ENCODE measurements at places on chromosomes 11 and 22.

DNA sequence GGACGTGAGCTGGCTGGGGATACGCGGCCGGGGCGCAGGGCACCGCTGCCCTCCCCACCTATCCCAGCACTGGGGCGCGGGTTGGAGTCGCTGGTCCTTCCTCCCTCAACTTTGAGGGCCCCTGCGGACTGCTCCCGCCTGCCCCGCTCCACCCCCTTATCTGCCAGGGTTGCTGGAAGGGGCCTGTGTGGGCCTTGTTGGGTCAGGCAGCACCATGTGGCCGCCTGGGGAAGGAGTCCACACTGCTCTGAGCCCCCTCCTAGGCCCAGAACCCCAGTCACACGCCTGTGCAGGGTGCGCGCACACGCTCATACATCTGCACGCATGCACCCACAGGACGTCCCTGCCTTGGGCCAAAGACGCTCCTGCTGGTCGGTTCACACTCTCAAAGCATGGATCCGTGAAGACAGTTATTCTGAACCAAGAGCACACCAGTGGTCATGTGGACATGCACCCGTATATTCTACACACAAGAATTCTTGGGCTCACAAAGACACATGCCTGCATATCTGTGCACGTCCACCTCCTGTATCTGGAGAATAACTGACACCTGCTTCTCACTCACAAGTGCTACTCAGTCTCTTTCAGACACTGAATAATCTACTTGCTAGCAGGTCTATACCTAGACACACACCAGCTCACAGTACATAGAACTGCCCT lies 710 bp downstream of the TUB start:
- no peak for DNase-seq

DNA sequence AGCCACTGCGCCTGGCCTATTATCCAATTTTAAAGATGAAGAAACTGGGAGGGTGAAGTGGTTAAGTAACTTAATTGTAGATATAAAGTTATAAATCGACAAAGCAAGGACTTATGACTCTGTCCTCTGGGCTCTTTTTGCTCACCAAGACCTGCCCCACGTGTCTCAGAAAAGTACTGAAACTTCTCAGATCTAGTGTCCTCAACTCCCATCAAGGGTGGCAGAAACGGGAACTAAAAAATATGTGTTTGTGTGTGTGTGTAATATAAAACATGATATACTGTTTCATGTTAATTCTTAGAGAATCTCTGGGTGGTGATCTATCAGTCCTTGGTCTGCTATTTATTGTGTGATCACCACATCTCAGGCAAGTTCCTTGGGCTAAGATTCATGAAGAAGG lies 104.9 kb downstream of the GAB2 start:
- no peak for DNase-seq

DNA sequence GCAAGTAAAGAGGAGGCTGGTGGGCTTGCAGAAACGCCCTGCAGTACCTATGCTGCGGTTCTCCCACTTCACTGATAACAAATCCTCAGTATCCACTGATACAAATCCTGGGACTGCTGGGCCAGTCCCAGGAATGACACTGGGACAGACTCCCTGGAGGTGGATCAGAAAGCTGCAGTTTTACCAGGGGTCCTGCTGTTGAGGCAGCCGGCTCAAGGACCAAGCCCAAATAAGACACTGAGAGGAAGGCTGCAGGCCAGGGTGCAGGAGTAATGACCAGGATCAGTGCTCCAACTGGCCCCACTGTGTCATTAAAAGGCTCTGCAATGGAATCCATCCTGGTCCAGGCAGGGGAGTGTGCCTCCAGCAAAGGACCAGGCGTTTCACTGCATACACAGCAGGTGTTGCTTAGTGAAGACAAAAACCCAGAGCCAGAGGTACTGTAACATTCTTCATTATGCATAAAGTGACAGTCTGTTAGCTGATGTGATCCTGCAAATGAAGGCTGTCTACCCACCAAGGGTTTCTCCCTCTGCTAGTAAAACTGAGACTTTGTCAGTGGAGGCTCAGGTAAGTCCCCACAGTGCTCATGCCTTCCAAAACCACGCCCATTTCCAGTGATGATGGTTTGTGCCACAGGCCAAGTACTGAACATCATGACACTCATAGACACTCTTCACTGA lies 1.4 kb upstream of the C22orf39 start:
- no peak for DNase-seq

- no peak for DNase-seq
Observed at GRCh38 chr11:6124245-6124644, 16.8 kb downstream of the OR56B4 start.

DNA sequence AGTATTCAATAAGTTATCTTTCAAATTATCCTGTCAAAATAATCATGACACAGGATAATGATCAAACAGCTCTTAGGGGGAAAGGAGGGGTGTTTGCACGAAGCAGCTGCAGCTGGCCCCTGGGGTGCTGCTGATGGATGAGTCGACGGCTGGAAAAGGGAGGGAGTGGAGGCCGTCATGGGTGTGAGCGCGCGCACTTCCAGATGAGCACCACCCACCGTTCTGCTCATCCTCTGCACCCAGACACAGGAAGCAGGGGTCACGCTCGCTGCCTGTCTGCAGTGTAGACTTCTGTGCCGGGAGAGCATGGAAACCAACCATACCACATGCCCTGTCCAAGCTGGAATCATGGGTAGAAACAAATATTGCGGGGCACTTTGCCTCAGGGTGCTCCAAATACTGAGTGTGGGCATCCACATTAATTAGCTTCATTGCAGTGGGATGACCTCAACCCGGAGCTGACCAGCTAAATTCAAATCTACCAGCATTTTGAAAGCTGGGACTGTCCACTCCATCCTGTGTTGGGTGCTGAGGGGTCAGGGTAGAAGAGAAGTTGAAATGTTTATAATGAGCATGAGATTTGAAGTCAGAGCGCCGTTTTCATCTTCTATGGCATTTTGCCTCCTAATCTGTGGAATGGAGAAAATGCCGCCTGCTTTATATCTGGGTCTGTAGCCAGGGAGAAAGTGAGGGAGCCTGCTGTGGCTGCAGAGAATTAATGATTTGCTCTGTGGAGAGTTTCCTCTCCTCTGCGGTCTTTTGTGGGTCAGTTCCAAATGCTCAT lies 802.4 kb downstream of the TBC1D22A start:
- no peak for DNase-seq

DNA sequence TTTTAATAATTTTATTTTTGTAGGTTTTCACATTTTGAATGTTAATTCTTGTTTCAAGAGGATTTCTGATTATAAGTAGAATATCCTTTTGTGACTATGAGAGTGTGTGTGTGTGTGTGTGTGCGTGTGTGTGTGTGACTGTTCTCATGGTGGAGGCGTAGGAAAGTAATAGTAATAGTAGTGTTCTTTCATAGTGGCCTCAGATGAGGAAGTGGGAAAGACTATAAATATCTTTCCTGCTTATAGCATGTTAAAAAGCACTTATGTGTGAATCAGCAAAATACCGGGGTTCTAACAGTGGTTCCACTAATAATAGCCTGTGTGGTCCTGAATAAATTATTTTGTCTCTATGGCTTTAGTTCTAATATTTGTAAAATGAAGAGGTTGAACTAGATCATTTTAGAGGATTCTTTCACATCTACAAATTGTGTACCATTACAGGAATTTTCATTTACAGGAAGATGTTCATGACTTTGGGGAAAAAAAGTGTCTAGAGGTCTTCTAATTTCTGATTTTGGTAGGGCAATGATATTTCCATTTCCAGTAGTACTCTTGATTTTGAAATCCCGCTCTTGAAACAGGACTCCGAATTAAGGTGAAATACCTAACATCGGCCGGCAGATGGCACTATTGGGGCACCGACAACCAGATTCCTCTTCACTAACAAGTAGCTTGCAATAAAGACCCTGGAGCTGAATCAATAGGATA lies 29.9 kb upstream of the OR10G7 start:
- DNase-seq = peak; percentile 23

GRCh38 chr11:62001450-62002191 lies 34.2 kb upstream of the FTH1 start:
- DNase-seq = no peak

GRCh38 chr11:65861165-65861505 lies 902 bp downstream of the MUS81 start:
- DNase-seq = no peak

GRCh38 chr11:46242952-46243795 lies 34.3 kb upstream of the CREB3L1 start:
- DNase-seq = peak; percentile 82

DNA sequence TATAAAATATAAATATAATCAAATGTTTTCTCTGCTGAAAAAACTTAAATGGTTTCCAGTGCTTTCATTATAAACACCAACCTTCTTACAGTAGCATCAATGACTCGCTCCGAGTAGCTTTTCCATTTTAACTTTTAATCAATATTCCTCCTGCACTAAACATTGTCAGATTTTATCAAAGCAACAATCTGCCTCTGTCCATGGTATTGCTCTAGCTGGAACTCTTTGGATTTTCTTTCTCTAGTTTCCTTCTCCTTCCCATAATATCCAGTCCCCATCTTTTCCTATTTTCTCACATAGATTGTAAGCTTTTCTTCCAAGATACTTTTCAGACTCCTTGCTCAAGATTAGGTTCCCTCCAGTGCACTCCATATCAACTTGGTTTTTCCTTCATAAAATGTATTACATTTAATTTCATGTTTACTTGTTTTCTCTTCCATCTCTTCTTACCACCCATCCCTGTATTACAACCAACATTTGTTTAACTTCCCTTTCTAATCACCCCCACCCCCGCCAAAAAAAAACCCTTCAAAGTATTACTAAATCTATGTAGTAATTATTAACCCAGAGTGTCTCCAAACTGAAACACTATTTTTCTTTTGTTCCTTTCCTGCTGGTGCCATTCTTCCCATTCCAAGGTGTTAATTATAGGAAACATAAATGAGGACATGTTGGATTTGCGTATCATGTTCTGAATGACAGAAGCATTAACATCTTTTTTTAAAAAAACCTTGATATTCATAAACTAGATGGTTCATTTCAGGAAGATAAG lies 716.5 kb downstream of the NELL1 start:
- no peak for DNase-seq

DNA sequence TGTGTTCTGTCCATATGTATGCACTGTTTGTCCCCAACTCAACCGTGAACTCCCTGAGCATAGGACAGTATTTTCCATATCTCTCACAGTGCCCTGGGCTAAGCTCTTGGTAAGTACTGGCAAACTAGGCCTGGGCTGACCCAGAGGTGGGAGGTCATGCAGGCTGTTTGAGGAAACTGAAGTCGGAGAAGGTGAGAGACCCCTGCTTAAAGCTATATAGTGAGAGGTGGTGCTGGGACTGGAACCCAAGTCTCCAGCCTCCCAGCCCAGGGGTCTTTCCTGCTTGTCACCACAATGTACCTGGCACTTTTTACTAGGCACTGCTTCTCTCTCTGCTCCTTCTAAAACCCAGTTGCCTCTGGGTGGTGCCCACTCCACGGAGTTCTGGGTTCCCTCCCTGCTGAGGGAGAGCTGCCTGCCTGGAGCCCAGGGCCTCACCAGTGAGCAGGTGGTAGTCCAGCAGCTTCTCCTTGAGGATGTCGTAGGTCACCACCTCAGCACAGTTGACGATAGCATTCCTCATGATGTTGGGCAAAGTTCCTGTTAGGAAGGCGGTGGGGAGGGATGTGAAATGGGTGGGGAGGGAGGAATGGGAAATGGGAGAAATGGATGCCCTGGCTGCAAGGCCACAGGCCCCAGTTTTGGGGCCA lies 4.7 kb downstream of the UCP3 start:
- DNase-seq = no peak

DNA sequence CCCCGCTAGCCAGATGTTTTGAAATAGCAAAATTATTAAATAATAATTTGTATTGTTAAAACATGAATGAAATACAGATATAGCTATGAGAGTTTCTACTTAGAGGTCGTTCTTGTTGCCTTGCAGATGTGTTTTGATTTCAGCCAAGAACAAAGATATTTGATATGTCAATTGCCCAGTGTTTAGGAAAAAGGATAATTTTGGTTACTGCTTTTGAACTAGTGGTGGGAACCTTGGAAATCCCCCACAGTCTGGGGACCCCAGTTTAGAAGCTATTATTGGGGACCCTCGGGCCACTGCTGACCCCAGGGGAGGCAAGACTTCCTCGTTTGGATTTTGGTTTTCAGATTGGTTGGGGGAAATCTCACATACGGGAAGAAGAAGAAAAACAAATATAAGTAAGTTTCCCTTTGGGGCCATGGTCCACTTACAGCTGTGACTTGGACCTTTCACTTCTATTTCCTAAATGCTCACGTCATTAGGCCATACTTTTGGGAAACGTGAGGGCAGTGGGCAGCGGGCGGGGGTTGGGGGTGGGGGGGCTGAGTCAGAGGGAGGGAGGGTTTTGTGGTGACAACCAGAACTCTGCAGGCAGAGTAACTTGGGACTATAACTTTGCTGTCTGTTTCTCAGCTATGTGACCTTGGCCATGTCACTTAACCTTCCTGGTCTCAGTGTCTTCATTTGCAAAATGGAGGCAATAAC lies 37.0 kb downstream of the LDLRAD3 start:
- DNase-seq = no peak

DNA sequence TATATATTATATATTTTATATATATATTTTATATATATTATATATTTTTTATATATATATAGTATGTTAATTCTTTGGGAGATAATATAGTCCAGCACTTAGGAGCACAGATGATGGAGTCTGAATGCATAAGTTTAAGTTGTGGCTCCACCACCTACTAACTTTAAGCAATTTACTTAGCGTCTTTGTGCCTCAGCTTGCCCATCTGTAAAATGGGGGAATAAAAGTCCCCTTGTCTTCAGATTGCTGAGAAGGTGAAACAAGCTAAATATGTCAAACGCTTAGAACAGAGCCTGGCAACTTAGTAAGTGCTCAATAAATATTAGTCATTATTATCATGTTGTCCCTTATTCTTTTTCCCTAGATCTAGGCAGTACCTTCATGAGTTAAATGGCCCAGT lies 27.5 kb downstream of the DSCAML1 start:
- DNase-seq = no peak

DNA sequence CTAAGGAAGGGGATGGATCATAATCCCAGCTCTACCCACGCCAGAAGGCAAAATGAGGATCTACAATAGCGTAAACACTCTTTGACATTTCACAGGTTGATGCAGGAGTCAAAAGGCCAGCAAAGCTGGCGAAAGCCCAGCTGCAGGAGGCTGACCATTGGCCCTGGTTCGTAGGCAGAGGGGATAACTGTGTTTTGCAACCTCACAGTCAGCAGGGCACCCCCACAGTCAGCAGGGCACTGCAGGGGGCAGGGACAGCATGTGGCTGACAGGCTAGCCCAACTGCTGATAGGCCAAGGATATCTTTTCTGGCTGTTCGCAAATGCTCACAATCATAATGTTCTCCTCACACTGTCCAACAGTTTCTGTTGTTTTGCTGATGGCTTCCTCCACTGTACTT lies 372.7 kb downstream of the BUD13 start:
- DNase-seq = no peak

DNA sequence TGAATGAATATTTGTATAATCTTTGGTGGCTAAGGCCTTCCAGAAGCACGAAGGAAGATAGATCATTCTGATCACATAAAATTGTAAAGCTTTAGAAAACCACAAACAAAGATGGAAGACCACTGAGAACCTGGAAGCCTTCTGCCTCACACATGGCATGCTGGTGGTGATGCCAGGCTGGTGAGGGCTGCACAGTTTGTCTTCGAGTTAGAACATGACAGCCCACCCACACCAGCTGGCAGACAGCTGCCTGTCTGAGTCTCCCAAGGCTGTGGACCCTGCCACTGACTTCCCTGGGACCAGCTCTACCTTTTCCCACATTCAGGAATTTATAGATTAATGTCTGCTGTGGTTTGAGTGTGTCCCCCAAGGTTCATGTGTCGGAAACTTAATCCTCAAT lies 48.8 kb upstream of the B3GAT1 start:
- no peak for DNase-seq

- DNase-seq = peak; percentile 66
Observed at GRCh38 chr11:37504060-37504611, 906.1 kb upstream of the RAG2 start.

Measured in AG04449 (cell line).